ENCODE measurements at places on chromosomes 5 and 9. TPM values are rescaled to one million over a fixed set of nuclear protein-coding genes. Genes with fewer than 3 reads are reported as not detected.

Gene DPYSL3
- 50.2 TPM for total RNA-seq

DNA sequence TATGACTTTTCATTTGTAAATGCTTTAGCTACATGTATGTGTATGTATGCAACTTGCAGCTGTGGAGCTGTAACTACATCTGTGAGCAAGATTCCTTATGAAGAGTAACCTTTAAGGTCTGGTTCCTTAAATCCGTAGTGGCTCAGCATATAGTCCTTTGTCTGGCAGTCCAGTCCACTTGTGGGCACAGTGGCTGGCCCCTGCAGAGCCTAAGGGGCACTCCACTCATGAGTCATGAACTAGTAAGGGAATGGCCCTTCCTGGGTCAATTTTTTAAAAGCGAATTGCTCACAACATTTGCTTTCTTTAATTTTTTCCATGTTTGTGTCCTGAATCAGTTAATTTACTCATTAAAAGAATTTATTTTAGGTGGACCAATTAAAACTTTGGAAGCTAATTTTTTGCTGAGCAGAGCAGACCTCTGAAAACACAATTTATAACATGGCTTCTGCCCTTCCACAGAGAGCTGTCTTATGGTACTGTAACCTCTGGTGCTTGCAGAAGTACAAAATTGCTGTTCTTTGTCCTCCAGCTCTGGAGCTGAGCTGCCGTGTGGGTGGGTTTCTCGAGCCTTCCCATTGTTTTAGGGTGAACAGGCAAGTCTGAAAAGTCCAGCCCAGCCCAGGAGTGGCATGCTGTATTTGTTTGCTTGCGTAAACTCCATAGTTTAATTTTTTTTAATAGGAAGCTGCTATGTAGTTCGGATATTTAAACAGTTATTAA is 110.1 kb downstream of the MVB12B start:
- DNase-seq = peak; percentile 22

Gene FAM114A2
- total RNA-seq = 36.4 TPM

- DNase-seq = no peak
Measured at GRCh38 chr5:127961763-127962145, 121.8 kb upstream of the SLC12A2 start.

Gene OBP2B
- total RNA-seq = not detected

GRCh38 chr9:1328341-1328740 is 278.2 kb downstream of the DMRT2 start:
- no peak for DNase-seq
